LHCN-M2 (cell line): ENCODE measurements at places on chromosomes 5 and 9. TPM values are rescaled to one million over a fixed set of nuclear protein-coding genes. Genes with fewer than 3 reads are reported as not detected.
A peak's percentile ranks its signal among the peaks of the same experiment; 100 is the strongest.

The SLU7 gene
- total RNA-seq: 44.5 and 56.9 TPM in 2 replicates

The C9orf153 gene
- total RNA-seq: not detected in 2 replicates

The FOXD4L6 gene
- total RNA-seq: 0.38 TPM in 1 of 2 replicates, not detected in the other

The OGN gene
- not detected in 2 replicates for total RNA-seq

The BARHL1 gene
- not detected in 2 replicates for total RNA-seq

- DNase-seq: peak; percentile 21
These were observed 608.0 kb upstream of the ACO1 start for GRCh38 chr9:31776471-31776870.

- peak; percentile 91 for DNase-seq
These were observed 203.4 kb downstream of the MCTP1 start for GRCh38 chr5:95081500-95081960.

GRCh38 chr9:2479056-2479565, 142.5 kb upstream of the VLDLR start:
- DNase-seq: no peak
